HT1080 (cell line): ENCODE measurements at places on chromosomes 3 and 15. TPM values are rescaled to one million over a fixed set of nuclear protein-coding genes. Genes with fewer than 3 reads are reported as not detected.

BNC1 gene
- total RNA-seq: 14.8 and 18.1 TPM in 2 replicates

LRTM1 gene
- not detected in 2 replicates for total RNA-seq

NR1I2 gene
- 0.03 TPM in 2 replicates for total RNA-seq

LYSMD4 gene
- 4.1 and 6.6 TPM in 2 replicates for total RNA-seq

PLSCR5 gene
- not detected in 2 replicates for total RNA-seq

ISLR2 gene
- not detected in 2 replicates for total RNA-seq

CHRM5 gene
- total RNA-seq: 0.03 TPM in 1 of 2 replicates, not detected in the other

USP3 gene
- total RNA-seq: 31.1 and 38.0 TPM in 2 replicates

ROPN1 gene
- 0.21 TPM in 1 of 2 replicates, not detected in the other for total RNA-seq

EPHB1 gene
- total RNA-seq: 4.4 and 5.3 TPM in 2 replicates

SLC27A2 gene
- total RNA-seq: not detected in 2 replicates

CPN2 gene
- not detected in 2 replicates for total RNA-seq

SCAANT1 gene
- total RNA-seq: not detected in 2 replicates
